ENCODE measurements at places on chromosomes 6 and 20.

DNA sequence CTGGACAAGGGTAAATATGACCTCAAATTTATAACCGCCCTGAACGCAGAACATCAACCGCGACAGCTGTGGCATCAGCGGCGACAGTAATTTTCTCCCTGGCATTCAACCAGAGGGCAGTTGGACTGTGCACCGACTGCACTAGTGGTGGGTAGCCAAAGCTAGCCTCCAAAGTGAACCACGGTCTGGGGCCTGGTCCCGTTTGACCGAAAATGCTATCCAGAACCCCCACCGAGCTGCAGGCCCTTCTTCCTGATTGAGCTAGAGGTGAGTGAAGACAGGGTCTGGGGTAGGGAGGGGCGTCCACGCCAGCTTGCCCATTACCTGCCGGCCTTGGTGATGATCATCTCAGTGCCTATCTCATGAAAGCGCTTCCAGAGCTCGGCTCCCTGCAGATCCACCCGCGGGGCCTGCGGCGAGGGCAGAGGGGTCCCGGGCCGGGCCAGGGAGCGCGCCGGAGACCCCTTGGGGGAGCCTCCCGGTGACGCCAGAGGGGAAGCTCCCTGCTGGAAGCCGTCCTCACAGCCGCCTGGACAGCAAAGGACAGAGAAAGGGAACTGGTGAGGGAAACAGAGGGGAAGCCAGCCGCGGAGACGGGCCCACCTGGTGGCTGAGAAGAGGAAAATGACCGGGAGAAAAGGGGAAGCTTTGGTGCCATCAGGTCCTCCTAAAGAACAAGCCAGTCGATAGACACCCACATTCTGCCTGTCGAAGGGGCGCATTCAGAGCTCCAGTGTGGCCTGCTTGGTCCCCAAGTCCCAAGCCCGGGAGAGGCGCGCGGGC, 2.0 kb downstream of the TBX18 start:
- DNase-seq: no peak

GRCh38 chr6:88177961-88178464, 11.9 kb upstream of the CNR1 start:
- DNase-seq: no peak

GRCh38 chr20:17810062-17810631, 110.4 kb downstream of the BANF2 start:
- no peak for DNase-seq

- DNase-seq: no peak
These were observed 41.4 kb upstream of the CDH22 start for GRCh38 chr20:46349742-46350056.

DNA sequence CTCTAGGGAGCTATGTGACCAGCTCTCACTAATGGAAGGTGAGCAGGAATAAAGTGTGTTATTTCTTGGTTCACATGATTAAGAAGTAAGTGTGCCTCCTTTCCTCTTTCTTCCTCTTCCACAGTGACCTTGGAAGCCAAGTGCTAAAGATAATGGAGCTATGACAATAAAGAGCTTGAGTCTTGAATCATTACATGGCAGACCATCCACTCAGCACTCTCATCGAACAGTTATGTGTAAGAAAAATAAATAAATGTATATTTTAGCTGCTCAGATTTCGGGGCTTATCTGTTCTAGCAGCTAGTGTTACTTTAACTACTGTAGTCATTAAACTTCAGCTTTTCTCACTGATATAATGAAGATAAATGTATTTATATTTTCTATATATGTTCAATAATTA, 72.9 kb downstream of the HDGFL1 start:
- no peak for DNase-seq

GRCh38 chr20:33005132-33005566, 916 bp upstream of the SUN5 start:
- DNase-seq: peak; percentile 40

- no peak for DNase-seq
These were observed 1719.3 kb downstream of the HACE1 start for GRCh38 chr6:103140308-103141027.
